ENCODE measurements at places on chromosomes 4 and X.

DNA sequence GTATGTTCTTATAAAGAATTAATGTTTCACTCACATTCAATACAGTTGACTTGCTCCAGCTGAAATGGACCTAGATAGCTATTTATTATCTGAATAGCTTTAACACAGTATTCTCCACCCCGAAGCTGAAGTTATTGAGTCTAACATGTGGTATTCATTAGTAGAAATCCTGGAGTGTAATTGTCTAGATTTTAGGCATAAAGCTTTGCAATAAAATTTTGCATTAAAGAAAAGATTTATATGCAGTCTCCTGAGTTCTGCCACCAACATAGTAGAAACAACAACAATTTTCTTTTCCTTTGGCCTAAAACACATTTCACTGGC lies 90.2 kb upstream of the DCLK2 start:
- no peak for DNase-seq

- no peak for DNase-seq
These were observed at the start of gene LRAT for GRCh38 chr4:154743683-154744340. Gene LRAT, plus strand, starts transcription at chr4:154744000. Its CDS starts 327 bp downstream, at chr4:154744327.

- DNase-seq, result no peak
These were observed 51.1 kb downstream of the MCUB start for GRCh38 chr4:109611045-109611646.

GRCh38 chr4:80140194-80140593 lies 57.1 kb upstream of the PRDM8 start:
- DNase-seq, result no peak
